ENCODE measurements at places on chromosomes 7 and 10.

DNA sequence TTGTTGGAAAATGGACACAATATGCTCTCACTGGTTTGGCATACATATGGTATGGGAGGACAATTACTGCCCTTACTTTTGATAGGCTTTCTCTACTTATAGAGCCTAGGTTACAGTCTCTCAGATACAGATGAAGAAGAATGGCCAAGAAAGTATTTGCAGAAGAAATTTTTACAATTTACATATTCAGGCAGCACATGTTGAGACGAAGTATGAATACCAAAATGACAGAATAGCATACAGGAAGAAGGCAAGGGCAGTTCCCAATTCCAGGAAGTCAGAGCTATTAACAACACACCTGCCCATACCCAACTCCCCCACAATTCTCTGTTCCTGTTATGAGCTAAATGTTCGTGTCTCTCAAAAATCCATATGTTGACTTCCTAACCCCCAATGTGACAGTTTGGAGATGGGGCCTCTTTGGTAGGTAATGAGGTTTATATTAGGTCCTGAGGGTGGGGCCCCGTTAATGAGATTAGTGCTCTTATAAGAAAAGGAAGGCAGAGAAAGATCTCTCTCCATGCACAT is 67.8 kb downstream of the DOCK4 start:
- DNase-seq: no peak

- no peak for DNase-seq
These were observed 45.2 kb downstream of the PARP12 start for GRCh38 chr7:140017543-140017942.

DNA sequence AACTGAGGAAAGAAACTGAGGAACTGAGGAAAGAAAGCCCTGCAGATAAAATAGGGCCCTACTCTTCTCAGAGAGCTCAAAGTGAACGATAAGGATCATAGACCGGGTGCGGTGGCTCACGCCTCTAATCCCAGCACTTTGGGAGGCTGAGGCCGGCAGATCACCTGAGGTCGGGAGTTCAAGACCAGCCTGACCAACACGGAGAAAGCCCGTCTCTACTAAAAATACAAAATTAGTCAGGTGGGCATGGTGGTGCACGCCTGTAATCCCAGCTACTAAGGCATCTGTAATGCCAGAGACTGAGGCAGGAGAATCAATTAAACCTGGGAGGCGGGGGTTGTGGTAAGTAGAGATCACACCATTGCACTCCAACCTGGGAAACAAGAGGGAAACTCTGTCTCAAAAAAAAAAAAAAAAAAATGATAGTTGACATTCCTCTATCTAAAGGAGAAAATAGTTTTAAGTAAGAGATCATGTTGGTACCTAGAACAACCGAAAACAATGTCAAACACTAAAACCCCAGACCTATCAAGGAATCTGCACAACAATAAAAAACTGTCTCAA is 2.5 kb downstream of the MKRN1 start:
- no peak for DNase-seq

DNA sequence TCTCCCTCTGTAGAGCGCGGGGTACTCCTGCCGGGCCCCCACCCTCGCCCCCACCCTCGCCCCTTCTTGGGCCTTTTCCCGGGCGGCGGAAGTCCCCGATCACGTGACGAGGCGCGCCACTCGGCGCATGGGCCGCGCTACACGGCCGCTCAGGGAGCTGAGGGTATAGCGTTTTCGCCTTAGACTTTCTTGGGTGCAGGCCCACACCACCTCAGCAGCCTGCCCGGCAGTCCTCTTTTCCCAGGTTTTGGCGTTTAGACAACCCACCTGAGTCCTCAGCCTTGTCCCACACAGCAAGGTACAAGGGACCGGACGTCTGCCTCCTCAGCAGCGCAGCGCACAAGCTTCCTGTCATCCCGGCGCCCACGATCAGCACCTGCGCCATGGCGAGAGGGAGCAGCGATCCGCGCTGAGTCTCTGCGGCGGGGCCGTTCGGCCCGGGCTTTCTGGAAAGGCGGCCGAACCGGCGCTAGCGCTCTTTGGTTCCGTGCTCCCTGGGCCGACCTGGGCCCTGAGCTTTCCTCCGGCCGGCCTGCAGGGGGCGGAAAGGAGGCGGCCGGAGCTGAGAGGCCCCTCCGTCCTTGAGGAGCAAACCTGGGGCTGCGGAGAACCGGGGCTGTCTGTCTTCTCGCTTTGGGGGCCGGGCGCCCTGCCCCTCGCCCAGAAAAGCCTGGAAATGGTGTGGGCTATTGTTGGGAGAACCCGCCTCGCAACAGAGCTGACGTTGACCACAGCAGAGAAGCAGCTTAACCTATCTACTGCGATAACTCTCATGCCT is at the start of gene RNLS:
Gene RNLS, minus strand, starts transcription at position 513 of the 778 bp plus-strand sequence.
- DNase-seq: peak; percentile 72

DNA sequence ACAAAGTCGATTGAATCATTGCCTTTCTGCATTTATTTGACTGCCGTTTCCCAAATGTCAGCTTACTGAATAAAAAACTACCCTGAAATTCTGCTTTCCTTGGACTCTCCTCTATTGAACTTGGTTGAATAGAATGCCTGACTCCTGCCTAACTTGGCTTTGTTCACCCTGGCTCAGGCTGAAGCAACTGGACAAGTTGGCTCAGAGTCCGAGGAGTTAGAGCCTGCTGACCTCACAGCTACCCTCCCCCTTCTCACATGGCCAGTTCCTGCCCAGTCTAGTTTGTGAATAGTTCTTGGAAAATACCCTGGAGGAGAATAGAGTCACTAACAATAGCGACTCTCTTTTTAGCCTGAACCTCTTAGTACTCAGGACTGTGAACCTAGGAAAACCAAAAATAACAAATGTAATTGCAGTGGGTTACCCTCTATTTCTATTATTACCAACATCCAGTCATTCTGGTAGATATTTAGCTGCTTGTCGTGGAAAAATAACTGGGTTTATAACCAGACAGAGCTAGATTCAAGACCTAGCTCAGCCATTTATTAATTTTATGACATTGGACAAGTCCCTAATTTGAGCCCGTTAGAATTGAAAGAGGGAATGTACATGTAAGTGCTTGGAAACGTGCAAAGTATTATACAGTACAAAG is 17.3 kb upstream of the NRBF2 start:
- DNase-seq: no peak

GRCh38 chr7:27960415-27960814 is 220.2 kb downstream of the JAZF1 start:
- DNase-seq: no peak

- DNase-seq: no peak
These were observed 78.9 kb downstream of the ZRANB1 start for GRCh38 chr10:125020871-125021270.

- peak; percentile 52 for DNase-seq
These were observed 127.9 kb upstream of the PRSS58 start for GRCh38 chr7:142385491-142386340.

DNA sequence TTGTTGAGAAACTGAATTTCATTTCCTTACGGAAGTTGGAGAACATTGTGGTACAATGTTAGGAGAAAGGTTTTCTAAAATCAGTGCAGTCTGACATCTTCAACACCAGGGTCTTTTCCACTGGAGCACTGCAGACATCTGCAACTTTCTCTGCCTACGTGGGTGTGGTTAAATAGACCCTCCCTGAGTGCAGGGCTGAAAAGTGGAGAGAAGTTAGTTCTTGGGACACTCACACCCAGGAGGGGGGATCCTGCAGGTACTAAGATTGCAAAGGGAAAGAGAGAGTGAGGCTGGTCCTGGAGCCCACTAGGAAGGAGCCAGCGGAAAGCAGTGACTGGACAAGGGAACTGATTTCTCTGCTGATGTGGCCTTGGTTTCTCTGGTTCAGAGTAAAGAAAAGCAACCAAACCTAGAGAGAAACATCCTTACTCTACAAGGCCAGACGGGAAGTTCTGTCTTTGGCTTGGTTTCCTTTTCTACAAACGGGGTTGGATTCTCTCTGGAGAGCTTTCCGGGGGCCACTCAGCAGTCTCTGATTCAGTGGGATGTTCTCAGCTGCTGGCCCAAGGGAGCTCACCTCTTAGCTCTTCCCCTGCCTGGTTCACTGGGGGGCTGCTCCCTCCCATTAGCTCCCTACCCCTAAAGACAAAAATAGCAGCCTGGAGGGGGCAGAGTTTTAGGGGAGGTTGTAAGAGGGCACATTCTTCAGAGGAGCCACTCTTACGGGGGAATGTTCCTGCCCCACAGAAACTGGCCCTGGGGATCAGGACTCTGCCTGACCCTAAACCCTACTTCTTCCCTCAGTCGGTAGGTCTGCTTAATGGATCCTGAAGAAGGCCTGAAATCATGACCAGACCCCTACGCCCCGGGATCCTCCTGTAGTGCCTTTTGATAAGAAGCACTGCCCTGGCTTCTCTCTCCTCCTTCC is 2.7 kb downstream of the UPP1 start:
- no peak for DNase-seq

GRCh38 chr7:92633211-92633906 is 43.2 kb upstream of the FAM133B start:
- DNase-seq: no peak

GRCh38 chr7:135791543-135792362 is 43.1 kb upstream of the FAM180A start:
- DNase-seq: no peak

DNA sequence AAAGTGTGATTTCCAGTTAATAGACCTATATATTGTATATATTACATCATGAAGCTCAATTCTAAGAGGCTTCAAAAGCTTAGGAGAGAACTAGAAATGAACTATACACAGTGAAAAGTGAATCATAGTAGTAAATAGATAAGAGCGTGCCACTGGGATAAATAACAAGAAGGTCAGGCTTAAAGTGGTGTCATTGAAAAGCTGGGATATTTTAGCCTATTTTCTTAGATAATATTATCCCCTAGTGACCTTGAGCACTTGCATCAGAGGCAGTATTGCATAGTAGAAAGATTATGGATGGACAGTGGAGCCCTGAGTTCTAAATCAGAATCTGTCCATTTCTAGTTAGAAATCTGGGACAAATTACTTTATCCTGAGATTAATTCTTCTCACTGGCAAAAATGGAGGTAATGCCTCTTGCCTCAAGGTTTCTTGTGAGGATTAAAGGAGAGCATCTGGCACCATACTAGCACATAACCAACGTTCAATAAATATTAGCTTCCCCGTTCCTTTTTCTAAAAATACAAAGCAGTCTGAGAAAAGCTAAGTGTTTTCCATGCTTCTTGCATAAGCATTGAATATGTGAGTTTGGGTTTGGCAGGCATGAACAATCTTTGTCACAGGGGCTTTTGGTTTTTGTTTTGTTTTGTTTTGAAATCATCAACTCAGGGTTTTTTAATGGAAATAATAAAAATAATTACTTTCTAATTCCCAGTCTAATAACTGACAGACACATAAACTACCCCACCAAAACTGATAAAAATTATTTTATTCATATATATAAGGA is 27.3 kb upstream of the MACC1 start:
- no peak for DNase-seq

- peak; percentile 32 for DNase-seq
These were observed 102.7 kb downstream of the FAM53B start for GRCh38 chr10:124641282-124642087.

GRCh38 chr7:67045496-67045995 is 48.9 kb downstream of the TYW1 start:
- no peak for DNase-seq

Measured in stimulated activated CD4-positive, alpha-beta T cell treated with anti-CD3 and anti-CD28 coated beads, Interleukin-2, amount 100 ng/mL, for 24 hours (primary cell).